Amniotic epithelial cell (primary cell): ENCODE measurements at places on chromosomes 6 and 20.

GRCh38 chr6:72425003-72425681, 196.7 kb upstream of the KCNQ5 start:
- DNase-seq = peak; percentile 82

- peak; percentile 52 for DNase-seq
These were observed 68.8 kb downstream of the CLIC5 start for GRCh38 chr6:45946887-45947286.

DNA sequence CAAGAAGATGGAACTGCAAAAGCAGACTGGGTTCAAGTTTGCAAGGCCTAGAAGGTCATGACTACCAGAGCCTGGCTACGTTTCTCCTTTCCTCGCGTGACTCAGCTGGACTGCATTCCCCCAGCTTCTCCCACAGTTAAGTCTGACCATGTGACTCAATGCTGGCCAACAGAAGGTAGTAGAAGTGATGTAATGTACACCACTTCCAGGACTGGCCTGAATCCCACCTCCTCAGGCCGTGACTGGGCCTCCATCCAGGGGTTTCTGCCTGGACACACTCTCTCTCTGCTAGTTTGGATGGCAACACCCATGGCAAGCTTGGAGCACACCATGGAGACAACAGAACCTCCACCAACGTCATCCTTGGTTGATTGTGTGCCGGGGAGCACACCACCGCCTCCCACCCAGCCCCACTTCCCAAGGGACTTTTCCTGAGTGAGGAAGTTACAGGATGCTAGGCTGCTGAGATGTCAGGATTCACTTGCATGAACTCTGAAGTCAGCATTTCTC, 112.0 kb upstream of the CDYL start:
- peak; percentile 90 for DNase-seq

GRCh38 chr6:47237196-47237595, 72.5 kb downstream of the TNFRSF21 start:
- DNase-seq = no peak

GRCh38 chr6:21935561-21936028, 342.0 kb downstream of the SOX4 start:
- peak; percentile 55 for DNase-seq

- peak; percentile 4 for DNase-seq
These were observed 403.9 kb upstream of the SULF2 start for GRCh38 chr20:48189181-48189580.

- DNase-seq = no peak
These were observed 9.4 kb upstream of the POPDC3 start for GRCh38 chr6:105189026-105189820.

DNA sequence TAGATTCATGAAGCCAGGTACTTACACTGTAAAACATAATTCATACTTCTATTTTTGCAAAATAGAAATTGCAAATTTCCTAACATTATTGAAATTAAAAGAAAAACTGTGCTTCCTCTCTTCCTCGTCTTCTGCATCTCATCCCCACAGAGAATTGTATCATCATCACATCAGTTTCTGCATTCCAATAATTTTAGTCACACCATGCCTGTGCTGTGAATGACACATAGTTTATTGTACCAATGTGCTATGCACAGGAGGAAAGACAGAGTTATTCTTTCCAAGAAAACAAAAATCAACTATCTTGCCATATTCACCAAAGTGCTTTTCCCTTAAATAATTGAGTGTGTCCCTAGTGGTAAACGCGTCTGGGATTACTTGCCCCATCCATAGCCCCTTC, 38.1 kb upstream of the FAM135A start:
- peak; percentile 23 for DNase-seq

- DNase-seq = no peak
These were observed 6.7 kb downstream of the FLOT1 start for GRCh38 chr6:30735668-30736314.

DNA sequence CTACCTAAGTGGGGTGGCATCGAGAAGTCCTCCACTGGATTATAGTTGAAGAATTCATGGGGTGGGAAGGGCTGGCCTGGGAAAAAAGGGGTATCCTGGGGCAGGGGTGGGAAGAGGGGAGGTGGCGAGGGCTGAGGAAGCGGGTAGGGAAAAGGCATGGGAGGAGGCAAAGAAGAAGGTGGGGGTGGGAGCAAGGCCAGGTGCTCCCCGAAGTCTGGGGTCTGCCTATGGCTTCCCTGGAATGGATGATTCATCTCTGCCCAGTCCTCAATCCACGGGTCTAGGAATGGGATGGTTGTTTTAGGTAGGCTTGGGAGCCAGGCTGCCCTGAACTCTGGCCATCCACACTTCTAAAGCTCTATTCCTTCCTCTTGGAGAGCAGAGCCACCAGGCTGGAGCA, 4.4 kb downstream of the PCED1A start:
- no peak for DNase-seq

- DNase-seq = peak; percentile 76
These were observed 34.3 kb downstream of the SRC start for GRCh38 chr20:37379967-37380828.

DNA sequence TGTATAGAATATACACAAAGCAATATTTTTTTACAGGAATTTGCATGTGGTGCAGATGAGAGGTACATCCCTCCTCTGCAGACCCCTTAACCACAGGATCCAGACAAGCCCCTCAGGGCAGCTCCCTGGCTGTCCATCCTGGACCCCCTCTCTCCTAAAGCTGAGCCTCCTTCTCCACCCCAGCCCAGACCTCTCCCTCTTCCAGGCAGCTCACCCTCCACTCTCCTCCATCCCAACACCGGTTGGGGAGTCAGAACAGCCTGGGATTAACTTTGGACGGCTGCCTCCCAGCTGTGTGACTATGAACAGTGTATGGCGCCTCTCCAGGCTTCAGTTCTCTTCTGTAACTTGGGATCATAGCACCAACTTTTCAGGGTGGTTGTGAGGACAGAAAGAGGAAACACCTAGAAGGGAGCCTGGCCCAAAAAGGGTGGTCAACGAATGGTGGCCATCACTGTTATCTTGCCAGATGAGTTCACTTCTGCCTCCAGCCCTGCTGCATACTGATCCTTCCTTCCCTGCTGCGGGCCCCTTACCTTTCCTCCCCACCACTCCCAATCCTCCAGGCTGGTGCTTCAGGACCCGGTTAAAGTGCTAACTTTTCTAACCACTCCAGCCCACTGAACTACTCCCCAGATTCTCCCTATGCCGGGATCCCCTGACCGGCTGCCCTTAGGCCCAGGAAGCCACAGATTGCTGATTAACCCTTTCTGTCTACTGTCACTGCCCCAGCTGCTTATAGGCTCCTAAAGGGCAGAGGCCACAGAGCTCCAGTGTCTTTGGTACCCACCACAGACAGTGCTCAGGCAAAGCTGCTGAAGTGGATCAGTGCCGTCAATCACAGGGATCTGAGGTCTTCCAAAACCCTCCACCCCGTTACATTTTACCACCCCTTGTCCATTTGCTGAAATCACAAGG, 55.9 kb downstream of the GPR6 start:
- no peak for DNase-seq

GRCh38 chr6:19477563-19477962, 359.6 kb upstream of the ID4 start:
- no peak for DNase-seq

GRCh38 chr20:63854069-63854765, 7.1 kb upstream of the ABHD16B start:
- DNase-seq = no peak

GRCh38 chr6:14787677-14788076, 458.2 kb upstream of the JARID2 start:
- DNase-seq = no peak

- DNase-seq = peak; percentile 90
These were observed at the start of gene SMPDL3A for GRCh38 chr6:122789182-122790027. Gene SMPDL3A (plus strand): TSS chr6:122789258. CDS start chr6:122789347, 89 bp downstream.

GRCh38 chr20:57310821-57311514, 18.6 kb upstream of the SPO11 start:
- no peak for DNase-seq

- no peak for DNase-seq
These were observed 198.5 kb downstream of the SOD2 start for GRCh38 chr6:159494586-159494972.

GRCh38 chr6:47679322-47679906, 19.0 kb upstream of the ADGRF4 start:
- no peak for DNase-seq

DNA sequence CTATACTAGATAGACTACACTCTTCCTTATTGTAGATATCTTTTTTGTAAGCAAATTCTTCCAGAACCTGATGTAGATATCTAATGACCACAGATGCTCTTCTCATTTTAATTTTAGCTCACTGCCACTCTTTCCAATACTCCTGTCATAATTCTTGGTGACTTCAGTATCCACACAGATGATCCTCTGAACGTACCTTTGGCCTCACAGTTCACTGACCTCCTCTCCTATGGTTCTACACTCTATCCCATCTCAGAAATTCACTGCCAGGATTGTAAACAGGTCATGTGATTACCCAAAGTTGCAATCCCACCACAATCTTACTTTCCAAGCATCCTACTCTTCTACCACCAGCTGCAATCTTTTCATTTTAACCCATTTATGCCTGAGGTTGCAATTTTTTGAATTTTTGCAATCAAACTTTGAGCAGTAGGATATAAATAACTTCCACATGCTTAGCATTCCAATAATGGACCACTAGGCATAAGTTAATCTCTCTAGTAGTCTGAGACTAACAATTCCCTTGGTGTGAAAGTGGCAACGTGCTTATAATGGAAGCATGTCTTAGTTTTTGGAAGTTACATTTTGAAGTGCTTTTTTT, 31.2 kb downstream of the ESF1 start:
- no peak for DNase-seq

DNA sequence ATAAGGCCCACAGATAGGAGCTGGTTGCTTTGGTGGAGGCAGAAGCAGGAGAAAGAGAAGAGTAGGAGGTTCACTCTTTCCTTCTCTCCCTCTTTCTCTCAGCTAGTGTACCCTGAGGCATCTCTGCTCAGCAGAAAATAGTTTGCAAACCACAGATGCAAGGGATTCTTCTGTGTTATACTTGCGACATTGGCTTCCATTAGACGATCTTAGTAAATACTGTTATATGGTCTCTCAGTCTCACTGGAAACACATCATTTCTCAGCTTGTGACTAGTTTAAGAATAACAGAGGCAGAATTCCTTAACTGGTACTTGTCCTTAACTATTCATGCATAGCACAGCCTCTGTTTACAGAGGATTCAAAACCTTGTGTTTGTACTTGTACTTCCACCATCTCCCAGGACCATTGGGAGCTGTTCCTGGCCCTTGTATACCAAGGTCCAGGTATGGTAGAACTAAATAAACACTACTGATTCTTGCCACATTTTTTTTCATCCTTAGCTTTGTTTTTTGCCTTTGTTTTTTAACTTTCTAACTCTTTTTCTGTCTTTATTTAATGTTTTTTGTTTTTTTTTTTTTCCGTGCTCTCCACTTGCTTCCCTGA, 218.2 kb downstream of the OTOR start:
- DNase-seq = no peak

DNA sequence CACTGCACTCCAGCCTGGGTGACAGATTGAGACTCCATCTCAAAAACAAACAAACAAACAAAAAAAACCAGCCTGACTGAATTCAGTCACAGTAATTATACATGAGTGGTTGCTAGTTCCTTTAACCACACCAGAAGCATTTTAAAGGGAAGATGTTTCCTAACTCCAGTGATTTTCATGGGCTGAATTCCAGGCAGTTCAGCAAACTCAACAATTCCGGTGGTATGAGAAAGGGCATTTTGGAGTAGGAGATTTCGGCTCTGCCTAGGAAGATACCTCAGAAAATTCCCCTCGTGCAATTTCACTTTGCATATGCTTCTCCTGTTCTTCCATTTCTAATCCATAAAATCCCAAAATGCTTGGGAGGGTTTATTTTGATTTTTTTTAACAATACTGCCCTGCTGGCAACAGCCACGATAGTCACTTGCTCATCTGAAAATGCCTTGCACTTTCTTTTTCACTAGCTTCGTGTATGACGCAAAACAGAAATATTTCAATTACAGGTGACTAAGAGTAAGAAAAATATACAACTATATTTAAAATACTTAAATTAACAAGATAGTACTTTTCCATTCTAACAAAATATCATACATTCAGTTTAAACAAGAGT, 48.3 kb upstream of the IPCEF1 start:
- peak; percentile 78 for DNase-seq

DNA sequence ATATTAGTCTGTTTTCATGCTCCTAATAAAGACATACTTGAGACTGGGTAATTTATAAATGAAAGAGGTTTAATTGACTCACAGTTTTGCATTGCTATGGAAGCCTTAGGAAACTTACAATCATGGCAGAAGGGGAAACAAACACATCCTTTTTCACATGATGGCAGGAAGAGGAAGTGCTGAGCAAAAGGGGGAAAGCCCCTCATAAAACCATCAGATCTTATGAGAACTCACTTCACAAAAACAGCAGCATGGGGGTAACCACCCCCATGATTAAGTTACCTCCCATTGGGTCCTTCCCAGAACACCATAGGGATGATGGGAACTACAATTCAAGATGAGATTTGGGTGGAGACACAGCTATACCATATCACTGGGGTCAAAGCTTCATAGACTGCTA, 254.2 kb downstream of the ERMARD start:
- no peak for DNase-seq

- DNase-seq = no peak
These were observed 16.5 kb downstream of the UQCC2 start for GRCh38 chr6:33694977-33695376.

DNA sequence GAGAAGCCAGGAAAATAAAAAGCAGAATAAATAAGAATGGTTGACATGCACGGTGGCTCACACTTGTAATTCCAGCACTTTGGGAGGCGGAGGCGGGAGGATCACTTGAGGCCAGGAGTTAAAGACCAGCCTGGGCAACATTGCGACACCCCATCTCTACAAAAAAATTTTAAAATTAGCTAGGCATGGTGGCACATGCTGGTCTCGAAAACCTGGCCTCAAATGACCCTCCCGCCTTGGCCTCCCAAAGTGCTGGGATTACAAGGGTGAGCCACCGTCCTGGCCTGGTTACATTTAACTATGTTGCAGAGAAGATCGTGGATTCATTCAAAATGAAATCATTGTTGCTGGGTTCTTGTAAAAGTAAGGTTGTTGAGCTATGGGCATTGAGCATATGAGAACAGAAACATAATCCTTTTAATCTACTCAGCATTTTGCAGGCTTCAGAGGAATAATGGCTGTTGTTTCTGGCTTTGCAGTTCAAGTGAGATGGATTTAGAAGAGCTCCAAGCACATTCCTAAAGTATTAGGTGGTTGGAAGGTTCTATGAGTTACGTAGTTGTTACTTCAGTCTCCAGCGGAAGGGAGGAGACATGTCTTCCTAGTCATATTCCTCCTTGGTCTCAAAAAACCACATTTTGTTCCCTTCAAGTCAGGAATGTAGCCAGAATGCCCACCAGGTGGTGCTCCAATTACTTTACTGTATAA, 45.6 kb upstream of the RAB23 start:
- peak; percentile 100 for DNase-seq

GRCh38 chr20:61696181-61696735, 369.4 kb downstream of the TAF4 start:
- no peak for DNase-seq

DNA sequence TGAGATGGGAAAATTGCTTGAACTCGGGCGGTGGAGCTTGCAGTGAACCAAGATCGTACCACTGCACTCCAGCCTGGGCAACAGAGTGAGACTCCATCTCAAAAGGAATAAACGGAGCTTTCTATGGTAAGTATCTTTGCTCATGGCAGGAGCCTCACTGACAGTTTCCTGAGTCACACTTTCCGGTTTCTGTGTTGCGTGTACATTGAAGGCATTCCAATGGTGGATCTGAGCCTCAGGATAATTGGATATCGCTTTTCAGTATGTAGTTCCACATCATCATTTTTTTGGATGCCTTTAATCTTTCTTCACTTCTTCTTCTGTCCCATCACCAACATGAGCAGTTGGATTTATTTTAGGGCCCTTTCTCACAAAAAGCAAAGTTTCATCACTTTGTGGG, 28.6 kb upstream of the GTSF1L start:
- peak; percentile 72 for DNase-seq

- DNase-seq = no peak
These were observed 36.3 kb upstream of the ID1 start for GRCh38 chr20:31568773-31569162.
